ENCODE measurements at places on chromosomes 2 and 18. TPM values are rescaled to one million over a fixed set of nuclear protein-coding genes. Genes with fewer than 3 reads are reported as not detected.

DNA sequence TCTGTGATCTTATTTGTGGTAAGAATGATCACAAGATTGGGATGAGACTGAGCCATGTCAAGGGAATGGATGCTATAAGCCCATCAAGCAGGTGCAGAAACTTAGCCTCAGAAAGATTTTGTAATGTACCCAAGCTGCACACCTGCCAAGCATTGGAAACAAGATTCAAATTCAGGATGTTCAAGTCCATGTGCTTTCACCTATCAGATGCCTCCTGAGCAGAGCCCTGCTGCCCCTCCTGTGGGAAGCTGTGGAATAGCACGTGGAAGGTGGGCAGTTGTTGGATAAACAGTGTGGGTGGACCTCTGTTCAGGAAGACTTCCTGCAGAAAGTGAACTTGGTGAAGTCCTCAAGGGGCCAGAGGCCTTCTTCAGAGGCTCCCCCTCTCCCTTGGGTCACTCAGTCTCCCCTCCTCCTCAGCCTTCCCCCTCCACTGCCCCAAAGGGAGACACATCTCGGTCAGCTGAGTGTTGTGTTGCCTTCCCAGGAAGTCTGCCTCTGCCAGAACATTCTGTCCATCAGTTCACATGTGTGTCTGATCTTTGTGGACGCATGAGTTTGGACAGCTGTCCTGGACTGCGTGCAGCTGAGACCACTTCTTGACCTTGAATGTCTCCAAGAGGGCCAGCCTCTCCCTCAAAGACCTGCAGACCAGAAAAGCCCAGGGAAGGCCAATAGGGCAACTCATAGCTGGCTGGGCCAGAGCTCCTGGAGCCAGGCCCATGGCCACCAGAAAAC is 186.1 kb downstream of the INHBB start:
- H3K27ac ChIP-seq = no peak overlapping the region
- no peak overlapping the region for H3K4me3 ChIP-seq
- H3K4me1 ChIP-seq = peaks cover 2% of the 10 kb centered on the region
- peaks cover 2% of the 10 kb centered on the region for H3K36me3 ChIP-seq

CSRNP3 gene
- total RNA-seq = not detected

- peaks cover 62% of the 10 kb centered on the region for H3K27me3 ChIP-seq
- peak overlapping the region; percentile 68 for H3K27ac ChIP-seq
- no peak for DNase-seq
- H3K4me1 ChIP-seq = no peaks in the 10 kb centered on the region
These were observed 55.3 kb upstream of the LAPTM4A start for GRCh38 chr2:20106746-20107145.

GRCh38 chr18:44521668-44522022 is 159.0 kb upstream of the SETBP1 start:
- no peak overlapping the region for H3K27ac ChIP-seq
- H3K4me3 ChIP-seq = no peak overlapping the region
- no peak for DNase-seq

GRCh38 chr2:176247859-176248258 is 21.4 kb upstream of the MTX2 start:
- H3K4me3 ChIP-seq = no peak overlapping the region
- no peak for DNase-seq
- peaks cover 3% of the 10 kb centered on the region for H3K36me3 ChIP-seq
- H3K27ac ChIP-seq = no peak overlapping the region
- no peaks in the 10 kb centered on the region for H3K4me1 ChIP-seq

CPO gene
- not detected for total RNA-seq

DNA sequence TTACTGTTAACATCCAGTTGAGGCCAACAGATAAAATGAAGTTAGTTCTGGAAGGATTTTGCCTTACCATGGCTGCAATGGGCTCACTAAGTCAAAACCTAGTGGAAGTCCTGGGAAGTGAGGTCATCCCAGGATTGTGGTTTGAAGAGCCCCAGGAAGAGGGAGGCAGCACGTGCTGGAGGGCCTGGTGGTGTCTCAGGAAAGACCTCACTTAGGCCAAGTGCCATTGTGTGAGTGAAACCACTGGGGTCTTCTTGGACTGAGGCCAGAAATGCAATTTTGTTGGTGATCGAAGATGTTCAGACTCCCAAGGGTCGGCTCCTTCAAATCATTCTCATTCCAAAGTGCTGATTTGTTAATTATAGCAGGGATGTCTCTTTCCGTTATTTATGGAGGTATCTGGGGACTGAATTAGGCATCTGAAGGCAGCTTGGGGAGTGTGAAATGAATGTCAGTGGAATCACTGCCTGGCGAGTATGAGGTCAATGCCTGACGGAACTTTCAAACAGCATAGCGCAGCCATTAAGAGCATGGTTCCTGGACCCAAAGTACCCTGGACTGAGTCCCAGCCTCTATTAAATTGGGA is 60.0 kb downstream of the IL1R2 start:
- no peak for DNase-seq
- peaks cover 2% of the 10 kb centered on the region for H3K4me1 ChIP-seq
- H3K27ac ChIP-seq = no peak overlapping the region
- H3K27me3 ChIP-seq = peaks cover 2% of the 10 kb centered on the region
- H3K4me3 ChIP-seq = no peak overlapping the region

GRCh38 chr2:9178110-9178903 is 28.3 kb upstream of the ASAP2 start:
- no peak overlapping the region for H3K27ac ChIP-seq
- H3K4me3 ChIP-seq = no peak overlapping the region
- peaks cover 42% of the 10 kb centered on the region for H3K27me3 ChIP-seq
- H3K36me3 ChIP-seq = no peaks in the 10 kb centered on the region

ESPNL gene
- total RNA-seq = not detected

IL18RAP gene
- total RNA-seq = 8.8 TPM

DNA sequence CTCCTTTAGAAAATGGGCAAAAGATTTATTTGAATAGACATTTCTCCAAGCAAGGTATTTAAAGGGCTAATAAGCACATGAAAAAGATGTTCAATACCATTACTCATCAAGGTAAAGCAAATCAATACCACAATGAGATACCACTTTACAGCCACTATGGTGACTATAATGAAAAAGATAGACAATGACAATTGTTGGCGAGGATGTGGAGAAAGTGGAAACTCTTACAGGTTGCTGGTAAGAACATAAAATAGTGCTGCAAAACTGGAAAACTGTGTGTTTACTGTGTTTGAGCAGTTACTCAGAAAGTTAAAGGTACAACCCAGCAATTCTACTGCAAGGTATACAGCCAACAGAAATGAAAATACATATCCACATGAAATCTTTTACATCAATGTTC is 31.9 kb upstream of the RNU4ATAC start:
- DNase-seq = no peak
- H3K36me3 ChIP-seq = peaks cover 7% of the 10 kb centered on the region
- peaks cover 10% of the 10 kb centered on the region for H3K4me1 ChIP-seq
- no peaks in the 10 kb centered on the region for H3K27me3 ChIP-seq

FAM110C gene
- total RNA-seq = 0.26 TPM

DNA sequence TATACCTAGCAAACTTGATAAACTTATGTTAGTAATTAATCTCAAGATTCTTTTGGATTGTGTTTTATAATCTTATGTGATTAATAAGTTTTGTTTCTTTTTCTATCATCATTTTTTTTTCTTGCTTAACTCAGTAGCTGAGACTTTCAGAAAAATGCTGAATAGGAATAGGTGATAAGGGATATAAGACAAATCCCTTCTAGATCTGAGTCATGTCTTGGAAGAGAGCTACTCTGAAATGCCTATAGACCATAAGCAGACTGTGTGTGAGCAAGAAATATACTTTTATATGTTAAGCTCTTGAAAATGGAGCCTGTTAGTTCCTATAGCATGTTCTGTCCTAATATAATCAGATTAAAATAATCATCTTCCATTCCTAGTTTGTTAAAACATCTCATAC is 29.6 kb downstream of the CYBRD1 start:
- H3K36me3 ChIP-seq = no peaks in the 10 kb centered on the region
- H3K27me3 ChIP-seq = peaks cover 8% of the 10 kb centered on the region
- DNase-seq = no peak
- H3K4me1 ChIP-seq = no peaks in the 10 kb centered on the region
- no peak overlapping the region for H3K27ac ChIP-seq

HOXD4 gene
- not detected for total RNA-seq

DNA sequence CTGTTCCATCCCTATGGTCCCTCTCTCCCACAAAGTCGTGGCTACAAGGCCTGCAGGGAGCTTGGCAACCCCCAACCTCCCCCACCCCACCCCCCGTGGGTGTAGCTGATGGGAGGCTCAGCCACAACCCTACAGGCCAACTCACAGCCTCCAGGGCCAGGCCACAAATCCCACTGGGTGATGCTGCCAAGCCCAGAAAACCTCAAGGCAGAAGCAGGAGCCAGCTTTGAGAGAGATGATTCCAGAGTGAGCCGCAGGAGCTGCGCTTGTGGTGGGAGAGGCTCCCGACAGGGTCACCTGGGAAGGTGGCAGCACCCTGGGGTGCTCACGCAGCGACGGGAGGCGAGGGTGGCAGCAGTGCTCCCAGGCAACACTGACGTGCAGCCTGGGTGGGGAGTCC is 44.8 kb downstream of the ADCY3 start:
- H3K36me3 ChIP-seq = peaks cover 4% of the 10 kb centered on the region
- no peak overlapping the region for H3K27ac ChIP-seq
- H3K27me3 ChIP-seq = no peaks in the 10 kb centered on the region

- H3K4me3 ChIP-seq = no peak overlapping the region
- no peaks in the 10 kb centered on the region for H3K4me1 ChIP-seq
- H3K36me3 ChIP-seq = no peaks in the 10 kb centered on the region
- no peak overlapping the region for H3K27ac ChIP-seq
- DNase-seq = no peak
These were observed 392.2 kb upstream of the FIGN start for GRCh38 chr2:164127971-164128527.

DNA sequence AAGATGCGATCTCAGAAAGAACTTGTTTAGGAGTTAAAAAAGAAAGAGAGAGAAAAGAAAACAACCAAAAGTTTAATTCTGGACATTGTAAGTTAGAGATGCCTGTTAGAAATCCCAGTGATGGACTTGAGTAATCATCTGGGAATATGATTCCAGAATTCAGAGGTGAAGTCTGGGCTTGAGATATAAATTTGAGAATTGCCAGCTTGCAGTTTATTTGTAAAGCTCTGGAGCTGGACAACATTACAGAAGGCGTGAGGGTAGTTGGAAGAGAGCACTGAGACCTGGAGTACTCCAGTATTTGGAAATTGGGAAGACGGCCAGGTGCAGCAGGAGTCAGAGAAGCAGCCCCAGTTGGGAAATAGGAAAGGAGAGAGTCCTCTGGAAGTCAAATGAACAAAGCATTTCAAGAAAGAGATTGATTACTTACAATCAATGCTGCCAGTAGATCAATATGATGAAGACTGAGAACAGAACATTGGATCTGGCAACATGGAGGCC is 128.8 kb upstream of the ARHGAP28 start:
- H3K36me3 ChIP-seq = no peaks in the 10 kb centered on the region
- no peak for DNase-seq
- no peak overlapping the region for H3K27ac ChIP-seq
- H3K4me1 ChIP-seq = no peaks in the 10 kb centered on the region
- no peak overlapping the region for H3K4me3 ChIP-seq
- no peaks in the 10 kb centered on the region for H3K27me3 ChIP-seq

FER1L5 gene
- total RNA-seq = not detected

GRCh38 chr2:11658208-11659114 is 11.5 kb downstream of the NTSR2 start:
- no peaks in the 10 kb centered on the region for H3K4me1 ChIP-seq
- peaks cover 51% of the 10 kb centered on the region for H3K27me3 ChIP-seq
- H3K4me3 ChIP-seq = no peak overlapping the region
- no peak overlapping the region for H3K27ac ChIP-seq
- peaks cover 2% of the 10 kb centered on the region for H3K36me3 ChIP-seq
- DNase-seq = no peak

DNAJC5G gene
- total RNA-seq = not detected
